ENCODE measurements at places on chromosomes 1 and 21.
A peak's percentile ranks its signal among the peaks of the same experiment; 100 is the strongest.

DNA sequence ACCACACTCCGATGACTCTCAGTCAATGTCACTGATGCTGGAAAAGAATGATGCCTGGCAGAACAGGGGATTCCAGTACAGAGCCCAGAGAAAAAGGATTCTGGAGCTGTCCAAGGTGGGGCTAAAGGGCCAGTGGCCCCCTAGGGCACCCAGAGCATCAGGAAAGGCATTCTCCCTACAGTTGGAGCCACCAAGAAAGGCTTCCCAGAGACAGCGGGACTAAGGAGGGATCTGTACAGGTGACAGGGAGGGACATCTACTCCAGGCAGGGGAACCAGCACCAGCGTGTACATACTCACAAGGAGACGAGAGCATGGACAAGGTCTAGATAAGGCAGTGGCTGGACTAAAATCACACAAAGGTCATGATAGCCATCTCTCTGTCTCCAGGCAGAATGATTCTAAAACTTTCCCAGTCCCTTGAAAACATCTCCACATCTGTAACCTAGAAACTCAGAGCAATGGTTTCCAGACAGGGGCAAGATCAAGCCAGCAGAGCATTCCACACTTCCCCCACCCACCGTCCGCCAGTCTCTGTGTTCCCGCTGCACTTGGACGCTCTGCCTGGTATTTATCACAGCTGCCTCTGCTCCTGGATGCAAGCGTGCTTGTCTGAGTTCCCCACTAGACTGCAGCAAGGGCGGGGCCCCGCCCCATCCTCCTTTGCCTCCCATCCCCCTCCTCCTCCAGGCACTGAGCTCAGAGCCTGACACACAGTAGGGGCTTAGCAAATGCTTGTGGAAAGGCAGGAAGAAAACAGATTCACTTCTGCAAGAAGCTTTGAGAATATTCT is 111.6 kb upstream of the ZC3H12A start:
- DNase-seq = no peak

DNA sequence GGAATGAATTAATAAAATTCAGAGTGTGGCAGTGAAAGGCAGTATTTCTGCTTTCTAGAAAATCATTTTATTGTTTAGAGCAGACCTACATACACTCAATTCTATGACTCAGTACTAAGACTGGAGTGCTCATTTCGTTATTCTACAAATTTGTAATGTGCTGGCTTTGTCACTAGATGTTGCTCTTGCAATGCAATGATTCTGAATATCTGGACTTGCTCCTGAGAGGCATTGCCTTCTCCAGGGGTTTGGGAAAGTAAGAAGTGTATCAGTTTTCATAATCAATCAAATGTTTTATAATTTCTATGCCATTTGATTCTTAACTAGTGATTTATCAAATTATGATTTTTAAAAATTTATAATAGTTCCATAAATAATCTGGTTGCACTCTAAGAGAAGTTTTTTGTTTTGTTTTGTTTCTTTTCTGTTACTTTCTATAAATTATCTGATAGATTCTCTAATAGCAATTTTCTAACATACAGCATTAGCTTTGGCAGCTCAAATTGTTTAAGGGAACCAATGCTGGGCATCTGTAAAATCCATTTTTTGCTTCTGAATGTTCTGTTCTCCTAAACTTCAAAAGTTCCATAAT is 280.5 kb upstream of the SGIP1 start:
- DNase-seq = no peak

GRCh38 chr1:234600418-234601281 is 9.3 kb downstream of the IRF2BP2 start:
- no peak for DNase-seq

GRCh38 chr1:238647877-238648276 is 738.5 kb upstream of the CHRM3 start:
- DNase-seq = peak; percentile 99

- DNase-seq = peak; percentile 18
Measured at GRCh38 chr21:35395728-35396127, 346.6 kb upstream of the RUNX1 start.

- no peak for DNase-seq
Measured at GRCh38 chr1:159800177-159800930, 1.8 kb upstream of the FCRL6 start.

- DNase-seq = no peak
Measured at GRCh38 chr1:22745669-22746585, 35.3 kb downstream of the EPHB2 start.

- DNase-seq = no peak
Measured at GRCh38 chr1:217270101-217270500, 360.8 kb downstream of the GPATCH2 start.

DNA sequence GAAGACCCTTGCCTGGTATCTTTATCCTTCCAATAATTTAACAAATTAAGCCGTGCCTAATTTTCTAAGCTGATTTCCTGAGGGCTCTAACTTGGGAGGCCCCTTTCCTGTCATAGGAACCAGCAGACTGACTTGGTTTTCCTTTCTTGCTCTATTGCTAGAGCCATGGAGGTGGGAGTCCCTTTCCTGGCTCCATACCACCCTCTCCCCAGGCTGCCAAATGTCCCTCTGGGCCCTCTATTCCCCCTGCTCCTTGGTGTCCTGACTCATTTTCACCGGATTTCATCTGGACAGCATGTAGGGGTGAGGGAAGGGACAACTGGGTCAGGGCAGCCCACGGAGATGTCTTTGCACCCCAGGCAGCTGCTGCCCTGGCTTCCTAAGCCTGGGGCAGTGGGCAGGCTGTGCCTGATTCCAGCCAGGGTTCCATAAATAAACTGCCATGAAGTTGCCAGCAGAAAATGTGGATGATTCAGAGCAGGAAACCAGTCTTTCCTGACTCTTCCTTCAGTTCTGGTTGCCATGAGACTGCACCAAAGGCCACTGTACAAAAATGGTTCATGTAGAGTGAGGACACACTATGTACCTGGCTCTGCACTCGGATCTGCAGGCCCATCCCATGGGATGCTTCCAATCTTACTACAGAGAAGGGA is 38.0 kb upstream of the SERBP1 start:
- no peak for DNase-seq

DNA sequence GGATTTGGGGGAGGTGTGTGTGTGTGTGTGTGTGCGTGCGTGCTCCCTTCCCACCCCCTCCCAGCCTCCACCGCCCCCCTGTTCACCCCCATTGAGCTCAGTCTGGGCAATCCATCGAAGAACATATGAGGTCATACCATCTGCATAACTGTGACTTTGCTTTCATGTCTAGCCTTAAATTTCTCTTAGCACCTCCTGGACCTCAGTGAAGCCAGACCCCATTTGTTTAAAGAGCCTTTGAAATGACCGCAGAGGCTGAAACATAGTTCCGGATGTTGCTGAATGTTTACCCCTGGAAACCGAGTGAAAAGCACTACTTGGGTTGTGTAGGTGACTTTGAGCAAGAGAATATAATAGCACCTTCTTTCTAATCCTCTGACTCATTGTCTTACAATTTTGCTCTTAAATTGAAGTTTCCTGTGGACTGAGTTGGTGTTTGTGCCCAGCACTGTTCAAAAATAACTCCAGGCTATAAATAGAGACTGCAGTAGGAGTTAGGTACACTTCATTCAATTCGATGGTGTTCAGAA is 75.4 kb downstream of the UBE4B start:
- peak; percentile 15 for DNase-seq

- DNase-seq = no peak
Measured at GRCh38 chr1:12495725-12496124, 122.3 kb downstream of the DHRS3 start.

- DNase-seq = no peak
Measured at GRCh38 chr21:46606427-46606813, 1.5 kb upstream of the S100B start.

DNA sequence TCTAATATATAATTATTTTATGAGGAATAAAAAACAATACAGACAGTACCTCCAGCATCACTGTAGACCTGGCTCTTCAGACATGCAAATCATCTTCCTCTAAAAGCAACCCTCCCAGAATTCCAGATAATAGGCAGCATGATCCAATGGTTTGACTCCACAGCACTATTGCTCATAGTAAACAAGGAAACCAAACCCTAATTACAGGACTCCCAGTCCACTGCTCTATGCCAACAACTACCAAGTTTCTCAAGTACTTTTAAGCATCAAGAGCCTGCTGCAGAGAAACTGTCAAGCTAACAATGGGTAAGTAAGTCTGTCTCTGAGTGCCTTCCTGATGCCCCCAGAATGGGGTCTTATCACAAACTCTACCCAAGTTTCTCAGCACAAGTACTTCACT is 57.2 kb downstream of the EYA3 start:
- DNase-seq = no peak

GRCh38 chr1:40612345-40612831 is 53.1 kb downstream of the RIMS3 start:
- DNase-seq = no peak

DNA sequence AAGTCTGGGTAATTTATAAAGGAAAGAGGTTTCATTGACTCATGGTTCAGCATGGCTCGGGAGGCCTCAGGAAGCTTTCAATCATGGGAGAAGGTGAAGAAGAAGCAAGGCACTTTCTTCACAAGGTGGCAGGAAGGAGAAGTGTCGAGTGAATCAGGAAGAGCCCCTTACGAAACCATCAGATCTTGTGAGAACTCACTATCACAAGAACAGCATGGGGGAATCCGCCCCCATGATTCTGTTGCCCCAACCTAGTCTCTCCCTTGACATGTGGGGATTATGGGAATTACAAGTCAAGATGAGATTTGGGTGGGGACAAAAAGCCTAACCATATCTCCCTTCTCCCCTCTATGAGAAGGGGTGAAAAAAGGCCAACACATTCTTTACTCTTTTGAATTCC is 11.2 kb upstream of the IVNS1ABP start:
- DNase-seq = no peak

GRCh38 chr1:33118274-33118673 is 37.3 kb downstream of the AZIN2 start:
- no peak for DNase-seq

DNA sequence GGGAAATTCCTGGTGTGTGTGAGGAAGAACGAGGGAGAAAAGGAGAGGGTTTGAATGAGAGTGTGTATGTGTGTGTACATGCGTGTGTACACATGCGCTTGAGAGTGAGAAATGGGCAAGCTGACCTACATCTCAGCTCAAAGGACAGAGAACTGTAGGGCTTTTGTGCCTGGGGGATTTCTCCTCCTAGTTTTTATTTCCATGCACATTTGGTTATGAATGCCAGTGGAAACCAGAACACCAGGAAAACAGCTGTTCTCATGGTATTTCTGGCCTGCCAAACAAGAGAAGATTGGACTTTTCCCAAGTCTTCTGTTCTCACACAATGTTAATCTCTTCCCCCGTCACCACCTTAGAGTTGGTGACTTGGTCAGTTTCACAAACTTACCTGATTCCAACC is 45.2 kb downstream of the SLC44A3 start:
- DNase-seq = peak; percentile 65

GRCh38 chr1:82950606-82951200 is 1048.2 kb downstream of the TTLL7 start:
- no peak for DNase-seq

DNA sequence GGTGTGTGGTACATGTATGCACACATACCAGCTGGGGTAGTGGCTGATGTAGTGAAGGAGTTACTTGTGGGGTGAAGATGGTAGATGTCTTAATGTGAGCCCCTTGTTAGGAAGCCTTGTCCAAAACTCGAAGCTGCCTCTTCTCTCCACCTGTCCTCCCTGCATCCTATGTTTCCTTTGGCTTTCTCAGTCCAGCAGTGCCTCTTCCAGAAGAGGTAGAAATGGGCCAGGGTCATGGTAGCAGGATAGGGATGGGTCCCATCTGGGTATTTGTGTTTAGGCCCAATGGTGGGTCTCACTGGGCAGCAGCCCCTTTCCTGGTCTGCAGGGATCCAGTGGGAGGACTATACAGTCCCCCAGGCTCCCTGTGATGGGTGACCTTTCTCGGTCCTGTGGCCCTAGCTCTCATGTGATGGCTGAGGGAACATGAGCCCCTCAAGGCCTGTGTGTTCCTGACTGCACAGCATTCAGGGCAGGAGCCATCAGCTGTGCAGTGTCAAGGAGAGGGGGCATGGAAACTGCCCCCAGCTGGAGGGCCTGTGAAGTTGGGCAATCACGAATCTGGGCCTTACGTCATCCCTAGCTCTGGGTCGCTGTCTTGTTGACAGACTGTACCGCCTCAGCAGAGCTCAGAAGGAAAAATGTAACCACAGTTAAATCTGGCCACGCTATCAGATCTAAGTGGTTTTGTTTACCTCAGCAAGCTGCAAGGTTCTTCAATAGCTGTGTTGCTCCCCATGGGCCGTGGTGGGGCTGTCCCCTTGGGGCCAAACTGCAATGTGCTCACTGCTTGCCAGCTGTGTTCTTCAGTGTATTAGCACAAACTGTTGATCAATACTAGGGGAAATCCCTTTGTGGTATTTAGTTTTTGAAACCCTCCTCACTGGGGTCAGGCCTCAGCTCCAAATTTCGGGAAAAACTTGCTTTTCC is 82.7 kb downstream of the NOS1AP start:
- peak; percentile 55 for DNase-seq

DNA sequence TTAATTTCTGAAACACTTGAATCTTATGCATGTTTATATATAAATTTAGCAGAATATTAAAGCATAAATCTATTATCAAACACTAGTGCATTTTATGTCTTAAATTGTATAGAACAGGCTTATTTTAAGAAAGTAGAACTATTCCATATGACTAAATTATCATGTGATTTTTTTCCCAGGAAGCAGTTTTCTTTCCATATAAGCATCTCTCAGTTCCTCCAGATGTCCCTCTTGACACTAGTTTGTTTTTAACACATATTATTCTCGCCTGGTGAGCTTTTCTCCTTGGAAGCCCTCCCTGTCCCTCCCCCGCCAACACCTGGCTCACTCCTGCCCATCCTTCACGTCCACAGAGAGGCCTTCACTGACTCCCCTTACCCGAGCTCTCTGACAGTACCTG is 48.3 kb upstream of the BCAR3 start:
- no peak for DNase-seq

DNA sequence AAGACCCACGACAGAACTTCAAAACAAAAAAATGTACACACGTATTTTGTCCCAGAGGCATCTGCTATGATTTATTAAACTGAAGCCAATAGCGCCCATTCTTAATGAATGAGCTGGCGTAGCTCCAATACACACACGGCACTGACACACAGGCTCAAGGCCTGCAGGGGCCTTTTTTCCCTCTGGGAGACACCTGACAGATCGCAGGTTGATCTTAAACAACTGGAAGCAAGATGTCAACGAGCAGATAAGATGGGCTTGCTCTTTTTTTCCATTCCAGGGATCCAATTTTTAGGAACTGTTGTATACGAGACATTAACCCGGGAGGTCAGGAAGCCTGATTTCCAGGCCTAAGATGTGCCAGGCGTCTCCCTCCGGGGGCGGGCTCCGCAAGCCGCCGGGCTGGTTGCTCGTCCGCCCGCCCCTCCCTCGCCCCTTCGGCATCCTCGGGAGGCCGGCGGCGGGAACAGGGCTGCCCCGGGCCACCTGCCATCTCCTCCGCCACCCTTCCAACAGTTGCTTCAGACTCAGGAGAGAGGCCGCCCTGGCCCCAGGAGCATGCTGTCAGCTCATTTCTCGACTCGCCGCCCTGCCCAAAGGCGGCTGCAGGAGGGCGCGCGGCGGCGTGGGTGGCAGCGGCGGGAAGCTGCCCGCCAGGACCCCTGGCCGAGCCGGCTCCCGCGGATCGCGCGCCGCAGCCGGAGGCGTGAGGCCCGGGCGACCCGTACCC is 735 bp downstream of the TTC13 start:
- DNase-seq = no peak

- DNase-seq = no peak
Measured at GRCh38 chr1:203317429-203318228, 12.3 kb downstream of the BTG2 start.

GRCh38 chr1:119009312-119009655 is 21.1 kb upstream of the TBX15 start:
- DNase-seq = no peak

Data from skeletal muscle cell (primary cell).